Skeletal muscle cell (primary cell): ENCODE measurements at places on chromosomes 6 and 20.

- no peak for DNase-seq
Observed at GRCh38 chr20:25100914-25101313, 19.0 kb upstream of the VSX1 start.

DNA sequence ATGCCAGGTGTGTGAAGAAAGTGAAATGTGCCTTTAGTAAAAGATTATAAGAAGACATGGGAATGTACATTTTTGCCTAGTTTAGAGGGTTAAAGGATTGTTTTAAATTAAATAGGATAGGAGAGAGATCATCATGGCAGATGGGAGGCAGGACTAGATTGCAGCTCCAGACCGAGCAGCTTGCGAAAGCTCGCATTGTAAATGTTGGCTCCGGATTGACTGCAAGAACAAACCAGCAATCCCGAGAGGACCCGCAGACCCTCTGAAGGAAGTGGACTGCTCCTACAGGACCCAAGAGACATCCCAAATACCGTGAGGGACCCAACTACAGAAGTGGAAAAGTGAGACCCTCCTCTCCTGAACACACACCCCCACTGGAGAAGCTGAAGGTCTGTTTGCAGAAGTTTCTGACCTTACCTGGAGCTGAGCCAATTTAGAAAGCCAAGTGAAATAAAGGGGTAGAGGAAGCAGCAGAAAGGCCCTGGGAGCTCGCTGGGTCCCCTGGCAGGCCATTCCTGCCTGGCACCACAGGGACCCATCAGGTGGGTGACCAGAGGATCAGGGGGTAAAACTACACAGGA, 30.0 kb upstream of the TPD52L1 start:
- DNase-seq, result no peak

GRCh38 chr20:40970218-40970617, 58.4 kb upstream of the TOP1 start:
- no peak for DNase-seq

- DNase-seq, result no peak
Observed at GRCh38 chr6:105310371-105310770, 92.5 kb downstream of the PREP start.

DNA sequence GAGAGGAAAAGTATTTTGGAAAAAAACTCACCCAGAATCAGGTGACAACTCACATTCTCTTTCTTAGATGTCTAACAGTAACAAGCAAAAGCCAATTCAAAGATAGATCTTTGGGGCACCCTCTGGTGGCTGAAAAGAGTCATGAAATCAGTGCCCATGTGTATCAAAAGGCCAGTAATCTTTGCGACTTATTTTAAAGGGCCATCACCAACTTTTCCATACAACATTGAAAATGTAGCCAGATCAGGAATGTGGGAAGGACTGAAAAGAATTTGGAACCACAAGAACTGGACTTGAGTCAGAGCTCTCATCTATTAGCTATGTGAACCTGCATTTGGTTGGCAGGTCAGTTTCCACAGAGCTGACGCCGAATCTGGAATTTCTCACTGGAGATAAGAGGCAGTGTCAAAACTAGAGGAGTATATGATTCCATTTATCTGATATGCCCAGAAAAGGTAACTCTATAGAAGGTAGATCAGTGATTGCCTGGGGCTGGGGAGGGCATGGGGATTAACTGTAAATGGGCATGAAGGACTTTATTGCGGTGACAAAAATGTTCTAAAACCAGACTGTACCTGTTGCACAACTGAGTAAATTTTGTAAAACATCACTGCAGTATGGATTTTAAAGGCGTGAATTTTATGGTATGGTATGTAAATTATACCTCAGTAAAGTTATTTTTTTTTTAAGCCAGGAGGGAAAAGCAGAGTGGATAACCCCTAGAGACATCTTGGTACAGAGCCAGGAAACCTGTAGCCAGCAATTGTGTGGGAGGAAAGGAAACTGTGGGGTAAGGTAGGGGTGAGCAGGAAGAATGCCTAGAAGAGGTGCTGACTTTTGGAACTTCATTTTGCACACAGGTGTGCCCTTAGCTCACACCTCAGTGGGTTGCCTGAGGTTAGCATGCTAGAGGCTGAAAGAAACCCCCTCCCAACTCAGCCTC, 117.1 kb upstream of the ASF1A start:
- DNase-seq, result peak; percentile 36

- no peak for DNase-seq
Observed at GRCh38 chr6:141744971-141745370, 387.8 kb upstream of the GJE1 start.

DNA sequence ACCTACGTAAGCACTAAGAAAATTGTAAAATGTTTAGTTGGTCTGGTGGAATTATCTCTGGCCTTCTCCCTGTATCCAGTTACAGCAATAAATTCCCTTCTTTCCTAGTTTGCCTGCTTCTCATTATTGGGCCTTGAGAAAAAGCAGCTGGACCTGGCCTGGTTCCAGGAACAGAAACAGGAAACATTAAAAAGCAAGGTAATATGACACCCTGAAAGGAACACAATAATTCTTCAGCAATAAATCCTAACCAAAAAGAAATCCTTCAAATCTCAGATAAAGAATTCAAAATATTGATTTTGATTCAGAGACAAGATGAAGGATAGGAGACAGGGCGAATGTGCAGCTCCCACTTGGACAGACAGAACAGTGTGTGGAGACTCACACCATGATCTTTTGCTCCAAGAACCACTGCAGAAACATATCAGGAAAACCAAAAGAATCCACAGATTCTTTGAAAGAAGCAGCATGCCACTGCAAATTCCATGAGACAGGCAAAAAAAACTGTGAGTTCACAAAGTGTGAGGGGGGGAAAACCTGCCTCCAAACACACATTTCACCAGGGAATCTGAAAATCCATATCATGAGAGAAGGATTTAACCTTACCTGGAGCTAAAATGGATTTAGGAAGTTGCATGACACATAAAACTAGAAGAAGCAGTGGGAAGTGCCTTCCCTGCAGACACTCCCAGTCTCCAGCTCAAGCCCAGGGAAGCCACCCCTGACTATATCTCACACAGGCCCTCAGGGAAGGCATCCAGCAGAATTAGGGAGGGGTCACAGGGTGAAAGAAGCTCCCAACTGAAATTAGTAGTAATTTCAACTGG, 28.9 kb downstream of the TREM1 start:
- peak; percentile 39 for DNase-seq

GRCh38 chr6:92044312-92044711, 1375.0 kb downstream of the EPHA7 start:
- no peak for DNase-seq

DNA sequence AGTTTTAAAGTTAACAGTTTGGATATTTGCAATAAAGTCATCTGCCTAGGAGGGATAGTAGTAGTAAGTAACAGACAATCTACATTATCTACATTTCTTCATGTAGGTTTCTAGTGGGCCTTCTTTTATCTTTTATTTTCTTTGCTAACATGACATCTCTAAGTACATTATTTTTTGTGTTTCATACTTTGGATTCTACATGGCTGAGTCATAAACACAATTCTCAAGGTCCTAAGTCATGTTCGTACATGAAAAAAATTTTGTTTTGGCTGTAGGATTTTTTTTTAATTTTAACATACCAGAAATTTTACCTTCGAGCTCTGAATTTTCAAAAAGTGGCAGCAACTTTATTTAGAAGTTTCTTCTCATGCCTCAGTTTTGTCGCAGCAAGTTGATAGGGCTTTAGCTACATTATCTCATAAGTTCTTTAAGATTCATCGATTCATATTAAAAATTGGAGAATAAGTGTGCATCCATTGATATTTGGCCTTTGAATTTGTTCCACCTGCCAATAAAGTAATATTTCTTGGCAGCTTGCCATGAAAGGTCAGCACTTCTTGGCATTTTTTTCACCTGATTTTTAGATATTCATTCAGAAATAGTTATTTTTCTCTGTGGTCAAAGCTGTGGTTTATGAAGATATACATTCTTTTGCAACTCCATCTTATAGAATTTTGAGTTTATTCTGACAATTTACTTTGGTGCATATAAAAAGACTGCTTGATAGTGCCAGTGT, 146.2 kb downstream of the GRIK2 start:
- DNase-seq, result no peak

GRCh38 chr6:126784161-126784790, 334.2 kb upstream of the RSPO3 start:
- no peak for DNase-seq

GRCh38 chr20:3074812-3075211, 3.4 kb downstream of the OXT start:
- no peak for DNase-seq
